Mammary epithelial cell (primary cell): ENCODE measurements at places on chromosomes 4 and X. TPM values are rescaled to one million over a fixed set of nuclear protein-coding genes. Genes with fewer than 3 reads are reported as not detected.
A peak's percentile ranks its signal among the peaks of the same experiment; 100 is the strongest.

Gene ADH1C
- not detected for total RNA-seq

DNA sequence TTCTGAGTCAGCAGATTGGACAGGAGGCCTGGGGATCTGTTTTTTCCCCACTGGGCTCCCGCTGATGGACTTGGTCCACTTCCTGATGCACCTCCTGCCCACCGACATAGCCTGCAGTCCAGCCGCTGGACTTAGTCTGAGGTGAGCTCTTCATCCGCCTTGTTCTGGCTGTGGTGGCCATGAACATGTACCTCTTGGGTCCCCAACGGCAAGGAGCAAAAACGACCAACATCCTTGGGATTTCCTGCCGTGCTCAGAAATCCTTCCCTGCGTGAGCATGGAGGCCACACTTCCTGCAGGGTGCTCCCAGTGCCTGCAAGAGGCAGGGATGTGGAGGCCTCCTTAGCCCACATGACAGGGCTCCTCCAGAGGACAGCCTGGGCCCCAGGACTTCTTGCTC, 76.8 kb downstream of the CRMP1 start:
- DNase-seq = no peak

GRCh38 chr4:155033604-155034003, 174.8 kb upstream of the NPY2R start:
- DNase-seq = no peak

GRCh38 chrX:120660637-120661036, 30.8 kb upstream of the C1GALT1C1 start:
- DNase-seq = peak; percentile 68

Gene SPP1
- 157 TPM for total RNA-seq

GRCh38 chrX:119647552-119648420, 41.6 kb upstream of the NKRF start:
- DNase-seq = no peak

- no peak for DNase-seq
Measured at GRCh38 chr4:180099957-180100356, 2143.2 kb upstream of the TENM3 start.

DNA sequence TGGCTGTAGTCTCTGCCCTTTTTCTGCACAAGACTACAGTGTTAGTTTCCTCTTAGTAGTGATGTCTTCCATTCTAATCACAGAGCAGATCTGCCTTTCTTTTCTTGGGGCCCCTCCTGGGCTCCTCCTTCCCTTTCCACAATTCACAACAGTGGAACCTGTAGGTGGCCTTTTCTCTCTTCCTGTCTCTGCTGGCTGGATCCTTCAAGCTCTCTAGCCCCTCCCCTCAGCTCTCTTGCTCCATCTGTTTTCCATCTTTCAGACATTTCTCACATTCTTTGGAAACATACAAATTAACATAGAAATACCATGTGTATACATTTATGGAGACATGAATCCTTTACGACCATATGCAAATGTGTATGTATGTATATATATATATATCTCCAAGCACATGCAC, 304 bp upstream of the SPIN2A start:
- no peak for DNase-seq

- DNase-seq = no peak
Measured at GRCh38 chrX:10325611-10326010, 168.8 kb downstream of the CLCN4 start.

GRCh38 chrX:50432829-50433289, 37.8 kb downstream of the DGKK start:
- DNase-seq = no peak

Gene STBD1
- total RNA-seq = 11.7 TPM

Gene ITIH6
- not detected in 2 replicates for total RNA-seq
